Psoas muscle (tissue), 8 donors: ENCODE measurements at places on chromosomes 2 and 18. TPM values are rescaled to one million over a fixed set of nuclear protein-coding genes. Genes with fewer than 3 reads are reported as not detected.

The ABCG5 gene
- polyA plus RNA-seq: 0.01 TPM

The NLRC4 gene
- polyA plus RNA-seq: 0.19 TPM

The ZNF892 gene
- 3.3 TPM for polyA plus RNA-seq

The GNAL gene
- polyA plus RNA-seq: 2.5 TPM

The NEMP2 gene
- 0.21 TPM for polyA plus RNA-seq

DNA sequence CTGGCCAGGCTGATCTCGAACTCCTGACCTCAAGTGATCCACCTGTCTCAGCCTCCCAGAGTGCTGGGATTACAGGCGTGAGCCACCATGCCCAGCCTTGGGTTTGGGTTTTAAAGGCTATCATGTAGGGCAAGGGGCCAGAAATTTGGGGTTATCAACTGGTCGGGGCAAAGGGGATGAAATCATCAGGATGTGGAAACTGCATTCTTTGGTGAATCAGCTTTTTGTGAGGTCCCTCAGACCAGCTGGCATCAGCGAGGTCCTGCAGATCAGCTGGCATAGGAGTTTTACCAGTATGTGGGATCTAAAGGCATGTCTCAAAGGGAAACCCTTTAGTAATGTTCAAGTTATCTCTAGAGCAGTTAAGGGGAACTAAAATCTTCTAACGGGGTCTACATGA is 6.4 kb upstream of the GEMIN6 start:
- no peak for DNase-seq

GRCh38 chr2:53911434-53912189 is 51.8 kb upstream of the GPR75 start:
- no peak for DNase-seq

DNA sequence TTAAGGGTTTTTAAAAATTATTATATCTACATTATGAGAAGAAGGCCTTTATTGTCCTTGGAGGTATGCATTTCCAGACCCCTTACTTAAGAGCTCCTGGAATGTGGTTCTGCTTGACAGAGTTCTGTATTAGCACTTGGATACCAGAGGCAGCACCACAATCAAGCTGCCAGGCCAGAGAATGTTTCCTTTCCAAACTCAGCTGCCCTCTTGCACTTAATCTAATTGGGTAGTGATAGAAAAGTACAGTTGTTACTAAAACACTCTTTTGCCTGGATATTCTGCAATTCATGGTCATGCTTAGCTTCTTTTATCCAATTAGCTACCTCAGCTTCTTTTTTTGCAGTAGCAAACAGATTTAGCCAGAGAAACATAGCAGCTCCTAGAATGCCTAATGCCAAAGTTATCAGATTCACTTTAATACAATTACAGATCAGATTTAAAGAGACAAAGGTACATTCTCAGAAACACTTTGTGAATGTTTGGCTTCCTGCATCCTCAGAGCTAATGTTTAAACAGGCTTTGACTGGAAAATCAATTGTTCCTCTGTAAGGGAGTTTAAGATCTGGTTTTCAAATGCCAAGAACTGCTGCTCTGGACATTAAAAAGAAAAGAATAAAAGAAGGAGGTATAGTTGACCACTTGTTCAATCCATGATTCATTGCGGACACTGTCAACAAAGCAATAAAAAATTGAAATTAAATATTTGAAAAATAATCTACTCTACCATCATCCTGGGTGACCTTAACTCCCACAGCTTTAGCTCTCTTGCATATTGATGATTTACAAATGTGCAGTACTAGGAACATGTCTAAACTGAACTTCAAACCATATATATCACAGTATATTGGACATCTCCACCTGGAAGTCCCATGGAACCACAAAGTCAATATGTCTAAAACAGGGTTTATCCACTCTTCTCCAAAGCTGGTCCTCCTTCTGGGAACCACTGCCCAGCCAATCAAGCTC is 12.8 kb downstream of the NOSTRIN start:
- DNase-seq: no peak

DNA sequence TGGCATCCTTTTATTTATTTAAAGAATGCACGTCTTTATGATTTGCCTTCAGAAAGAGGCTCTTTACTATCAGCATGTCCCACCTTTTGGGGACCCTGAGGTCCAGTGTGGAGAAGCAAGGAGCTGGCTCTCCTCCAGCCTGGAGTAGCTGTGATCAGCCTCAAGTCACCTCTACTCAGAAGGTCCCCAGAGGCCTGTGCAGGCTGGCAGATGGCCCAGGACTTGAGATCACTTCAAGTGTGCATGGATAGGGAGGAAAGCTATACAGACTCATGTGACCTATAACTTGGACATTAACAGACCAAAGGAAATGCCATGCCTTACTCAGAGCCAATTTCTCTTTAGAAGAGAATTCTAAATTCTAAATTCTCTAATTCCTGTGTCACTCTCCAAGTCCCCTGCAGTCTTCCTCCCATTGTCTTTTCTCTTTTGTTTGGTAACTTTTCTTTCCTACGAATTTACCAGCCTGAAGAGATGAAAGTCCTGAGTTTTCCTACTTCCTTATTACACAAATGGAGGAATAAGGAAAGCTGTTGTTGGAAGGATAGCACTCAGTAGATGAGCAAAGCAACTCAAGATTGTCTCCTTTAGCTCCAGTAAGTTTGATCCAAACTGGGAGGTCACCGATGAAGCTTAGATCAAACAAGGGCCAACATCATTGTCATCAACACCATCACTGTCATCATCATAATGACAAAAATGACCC is 163.9 kb downstream of the GFPT1 start:
- DNase-seq: peak; percentile 48

DNA sequence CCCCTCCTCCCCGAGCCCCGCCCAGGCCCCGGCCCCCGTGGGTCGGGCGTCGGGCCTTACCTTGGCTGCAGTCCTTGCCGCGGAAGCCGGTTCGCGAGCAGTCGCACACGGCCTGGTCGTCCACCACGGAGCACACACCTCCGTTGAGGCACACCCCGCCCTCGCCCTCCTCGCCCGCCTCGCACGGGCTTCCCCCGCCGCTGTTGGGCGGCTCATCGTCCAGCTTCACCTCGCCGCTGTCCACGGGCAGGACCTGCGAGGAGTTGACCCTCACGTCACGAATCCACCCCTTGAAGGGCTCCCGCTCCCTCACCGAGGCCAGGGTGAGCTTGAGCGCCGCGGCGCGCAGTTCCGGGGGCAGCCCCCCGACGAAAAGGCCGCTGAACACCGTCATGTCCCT is 4.5 kb downstream of the NRXN1 start:
- DNase-seq: peak; percentile 49

DNA sequence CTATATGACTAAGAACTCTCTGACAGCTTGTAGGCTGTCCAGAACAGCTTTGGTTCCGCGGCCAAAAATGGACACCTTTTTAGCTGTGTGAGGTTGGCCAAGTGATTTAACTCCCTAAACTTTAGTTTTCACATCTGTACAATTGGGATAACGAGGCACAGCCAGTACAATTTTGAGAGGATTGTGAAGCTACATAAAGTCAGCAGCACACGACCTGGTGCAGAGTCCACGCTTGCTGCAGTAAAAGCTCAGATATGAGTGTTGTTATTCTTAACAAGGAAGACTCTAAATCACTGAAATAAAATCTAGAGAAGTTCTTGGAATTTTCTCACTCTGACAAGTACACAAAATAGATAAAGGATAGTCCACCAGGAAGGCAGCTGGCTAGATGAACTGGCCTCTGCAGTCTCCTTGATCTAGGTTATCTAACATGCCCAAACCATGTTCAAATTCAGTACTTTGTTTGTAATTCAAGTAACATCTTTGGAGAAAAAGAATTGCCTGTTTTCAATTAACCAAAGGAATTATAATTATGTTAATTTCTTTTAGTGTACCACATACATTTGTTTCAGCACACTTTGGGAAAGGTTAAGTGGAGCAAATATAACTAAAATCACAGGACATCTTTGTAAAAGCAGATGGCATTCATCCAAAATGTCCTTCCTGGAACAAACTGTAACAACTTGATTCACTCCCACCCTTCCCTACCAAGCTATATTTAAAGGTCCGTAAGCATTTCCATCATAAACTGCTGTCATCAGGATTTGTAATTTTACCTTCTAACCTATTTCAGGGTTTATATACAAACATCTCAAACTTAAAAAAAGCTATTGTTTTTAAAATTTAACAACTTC is 201.7 kb upstream of the STK17B start:
- no peak for DNase-seq

DNA sequence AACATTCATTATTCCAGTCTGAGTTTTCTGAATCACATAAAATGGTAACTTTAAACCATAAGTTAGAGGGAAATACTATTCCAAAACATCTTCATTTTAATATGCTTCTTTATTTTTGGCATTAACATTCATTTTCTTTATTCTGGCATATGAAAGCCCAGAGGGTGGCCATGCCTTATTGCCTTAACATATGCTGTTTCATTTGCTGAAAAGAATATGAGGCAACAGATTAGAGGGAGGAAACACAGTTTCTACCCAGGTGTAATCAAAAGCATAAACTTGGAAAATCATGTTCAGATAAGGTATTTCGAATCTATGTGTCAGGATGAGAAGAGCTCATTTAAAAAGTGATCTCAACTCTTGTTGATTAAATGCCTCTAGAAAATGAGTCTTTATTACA is 379.9 kb upstream of the DSEL start:
- no peak for DNase-seq

- no peak for DNase-seq
Observed at GRCh38 chr18:69866212-69866611, 81.5 kb downstream of the CD226 start.
